ENCODE measurements at places on chromosomes 7 and 10.

DNA sequence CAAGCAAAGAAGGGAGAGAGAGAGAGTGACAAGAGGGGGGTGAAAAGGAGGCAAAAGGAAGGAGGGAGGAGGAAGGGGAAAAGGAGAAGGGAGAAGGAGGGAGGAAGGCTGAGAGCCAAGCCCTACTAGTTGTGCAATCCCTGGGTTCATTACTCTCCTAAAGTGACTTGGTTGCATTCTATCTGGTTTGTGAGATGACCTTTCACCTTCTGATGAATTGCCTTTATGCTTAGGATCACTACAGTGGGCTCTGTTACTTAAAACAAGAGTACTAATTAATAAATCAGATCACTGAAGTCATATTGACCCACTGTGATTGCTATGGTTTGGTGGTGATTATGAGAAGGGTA is 144.9 kb downstream of the KIF20B start:
- no peak for DNase-seq

- DNase-seq, result no peak
Observed at GRCh38 chr10:130901311-130902165, 410.0 kb downstream of the TCERG1L start.

DNA sequence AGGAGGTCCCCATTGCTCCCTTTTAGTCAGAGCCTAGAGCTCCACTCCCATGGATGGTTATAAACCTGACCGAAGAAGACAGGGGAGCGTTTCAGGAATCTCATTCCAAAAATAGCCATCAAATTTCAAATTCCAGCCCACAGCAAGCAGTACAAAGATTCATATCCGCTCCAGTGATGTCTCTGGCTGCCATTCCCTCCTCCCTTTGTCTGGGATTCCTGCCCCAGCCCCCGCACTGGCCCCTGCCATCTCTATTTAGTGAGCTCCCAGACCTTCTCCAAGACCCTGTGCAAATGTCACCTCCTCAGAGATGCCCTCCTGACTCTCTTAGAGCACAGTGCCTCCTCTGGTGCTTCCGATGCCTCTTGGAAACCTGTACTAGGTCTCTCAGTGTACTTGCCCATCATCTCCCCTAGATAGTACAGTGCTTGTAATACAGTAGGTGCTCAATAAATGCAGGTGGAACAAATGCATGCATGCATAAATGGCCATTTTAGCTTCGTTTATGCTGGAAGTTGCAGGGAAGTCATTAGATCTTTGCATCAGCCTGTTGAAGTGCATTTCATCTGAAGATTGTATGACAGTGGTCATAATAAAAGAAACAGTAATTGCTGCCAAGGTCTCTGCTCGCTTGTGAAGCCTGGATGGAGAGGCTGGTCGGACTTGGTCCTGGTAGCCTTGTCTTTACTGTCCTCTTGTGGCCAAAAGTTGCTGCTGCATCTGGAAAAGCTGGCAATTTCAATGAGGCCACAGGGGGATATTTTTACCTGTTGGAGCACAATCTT is 32.0 kb upstream of the HABP2 start:
- peak; percentile 22 for DNase-seq

GRCh38 chr10:70846795-70847194 is 31.0 kb downstream of the SGPL1 start:
- no peak for DNase-seq

DNA sequence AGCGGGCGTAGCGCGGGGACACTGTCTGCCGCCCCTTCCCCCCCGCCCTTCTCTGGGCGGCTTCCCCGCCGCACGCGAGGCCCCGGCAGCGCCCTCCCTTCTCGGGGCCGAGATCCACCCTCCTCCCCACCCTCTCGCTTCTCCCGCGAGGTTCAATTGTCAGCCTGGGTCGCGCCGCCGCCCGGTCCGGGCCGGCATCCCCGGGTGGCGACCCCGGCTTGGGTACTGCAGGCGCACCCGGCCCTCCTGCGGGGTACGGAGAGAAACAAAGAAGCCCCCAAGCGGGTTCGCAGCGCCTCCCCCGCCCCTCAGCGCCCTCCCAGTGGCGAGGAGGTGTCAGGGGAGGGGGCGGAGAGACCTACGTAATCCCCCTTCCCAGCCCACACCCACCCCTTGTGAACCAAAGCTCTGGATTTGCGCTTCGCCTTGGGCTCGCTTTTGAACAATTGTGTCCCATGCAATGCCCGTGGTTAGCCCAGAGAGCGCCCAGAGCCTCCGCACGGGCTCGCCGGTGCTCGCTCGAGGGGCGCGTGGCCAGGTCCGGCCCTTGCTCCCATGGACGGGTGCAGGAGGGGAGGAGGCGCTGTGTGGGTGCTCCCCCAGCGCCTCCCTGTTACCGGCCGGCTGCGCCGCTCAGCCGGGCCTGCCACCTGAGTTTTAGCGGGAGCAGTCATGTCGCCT is 634 bp downstream of the HECW1 start:
- no peak for DNase-seq

GRCh38 chr10:46227571-46227935 is 59.2 kb upstream of the ANTXRL start:
- no peak for DNase-seq

- DNase-seq, result no peak
Observed at GRCh38 chr10:53597835-53598251, 825.3 kb upstream of the MBL2 start.

DNA sequence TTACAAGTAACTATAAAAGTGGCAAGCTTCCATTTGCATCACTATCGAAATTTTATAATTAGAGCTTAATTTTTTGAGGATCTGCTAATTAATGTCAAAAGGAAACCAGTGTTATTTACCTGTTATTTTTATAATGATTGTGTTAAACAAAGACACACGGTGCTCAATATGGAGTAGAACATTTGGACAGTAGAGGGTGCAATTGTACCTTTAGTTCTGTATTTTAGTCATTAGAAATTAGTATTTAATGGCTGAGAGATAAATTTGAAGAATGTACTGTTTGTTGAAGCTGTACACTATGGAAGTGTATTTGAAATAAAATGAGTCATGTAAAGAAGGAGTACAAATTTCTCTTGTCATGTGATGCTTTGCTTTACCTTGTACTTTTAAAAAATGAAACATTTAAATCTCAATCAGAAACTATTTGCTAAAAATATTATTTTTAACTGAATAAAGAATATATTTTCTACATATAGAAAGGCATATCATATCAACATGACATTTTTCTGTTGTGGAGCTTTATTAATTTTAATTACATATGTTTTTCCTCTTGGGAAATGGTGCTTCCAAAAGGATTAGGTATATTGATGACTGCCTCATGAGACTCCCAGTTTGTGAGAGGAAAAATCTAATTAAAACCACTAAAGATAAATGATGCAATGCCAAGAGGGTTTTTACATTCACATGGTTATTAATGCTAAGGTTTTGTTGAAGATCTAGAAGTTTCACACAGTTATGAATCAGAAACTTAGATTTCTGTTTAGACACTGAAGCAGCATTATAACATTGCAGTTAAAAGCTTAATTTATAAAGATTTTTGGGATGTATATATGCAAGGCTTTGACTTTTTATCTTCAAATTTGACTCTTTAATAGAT is 10.4 kb upstream of the PRKG1 start:
- DNase-seq, result no peak

GRCh38 chr7:132030086-132030568 is 473.7 kb upstream of the PODXL start:
- DNase-seq, result no peak

- DNase-seq, result no peak
Observed at GRCh38 chr10:51074238-51075028, at the start of gene PRKG1. TSS of gene PRKG1 (plus strand) at chr10:51074487.

GRCh38 chr7:98346515-98347069 is 54.3 kb downstream of the BAIAP2L1 start:
- DNase-seq, result no peak

DNA sequence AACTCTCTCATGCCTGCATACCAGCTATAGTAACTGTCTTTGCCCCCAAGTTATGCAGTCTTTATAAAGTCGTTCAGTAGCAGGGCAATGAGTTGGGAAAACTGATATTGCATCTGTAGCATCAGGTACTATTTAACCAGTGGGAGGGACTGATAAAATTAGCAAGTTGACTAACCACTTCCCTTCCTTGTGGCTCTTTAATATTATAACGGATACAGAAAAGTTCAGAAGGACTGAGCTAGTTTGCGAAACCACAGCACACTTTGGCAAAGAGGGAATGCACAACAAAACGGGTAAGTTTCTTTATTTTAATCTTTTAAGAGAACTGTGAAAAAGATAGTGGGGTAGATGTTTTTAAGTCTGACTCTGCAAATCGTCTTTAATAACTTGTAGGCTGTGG is 205.3 kb upstream of the HDAC9 start:
- peak; percentile 16 for DNase-seq

- DNase-seq, result no peak
Observed at GRCh38 chr7:25831062-25831691, 320.8 kb upstream of the NFE2L3 start.

- peak; percentile 54 for DNase-seq
Observed at GRCh38 chr10:31490858-31491504, 172.0 kb downstream of the ZEB1 start.

DNA sequence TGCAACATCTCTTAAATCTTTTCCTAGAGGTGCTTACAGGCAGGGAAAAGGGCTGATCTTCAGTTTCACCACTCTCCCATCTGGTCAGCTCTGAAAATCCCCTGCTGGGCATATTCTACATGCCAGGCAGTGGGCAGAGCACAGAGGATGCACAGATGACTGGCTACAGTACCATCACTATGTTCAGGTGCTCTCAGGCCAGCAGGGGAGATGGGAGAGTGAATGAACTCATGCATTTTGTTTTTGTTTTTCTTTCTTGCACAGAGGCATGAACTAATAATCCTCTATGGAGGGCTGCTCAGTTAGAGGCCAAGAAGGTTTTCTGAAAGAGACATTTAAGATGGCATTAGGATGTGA is 19.3 kb downstream of the ELMO1 start:
- DNase-seq, result no peak

DNA sequence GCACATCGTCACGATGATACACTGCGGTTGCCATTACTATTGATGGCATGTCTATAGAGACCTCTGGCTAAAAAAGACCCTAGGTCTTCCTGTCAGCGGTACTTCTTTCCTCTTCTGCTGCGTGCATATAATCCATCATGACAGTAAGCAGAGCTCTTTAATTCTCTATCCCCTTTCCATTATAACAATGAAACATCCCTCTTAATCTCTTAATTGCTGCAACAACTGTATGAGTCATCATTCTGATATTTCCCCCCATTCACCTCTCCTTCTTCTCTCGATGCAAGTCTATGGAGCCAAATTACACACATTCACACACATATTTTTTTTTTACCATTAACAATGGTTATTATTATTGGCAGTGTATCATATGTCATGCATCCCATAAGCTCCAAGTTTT is 45.2 kb upstream of the AKR1E2 start:
- no peak for DNase-seq

GRCh38 chr7:3520206-3520605 is 219.2 kb downstream of the SDK1 start:
- no peak for DNase-seq

GRCh38 chr7:80135309-80136104 is 876 bp downstream of the GNAI1 start:
- peak; percentile 50 for DNase-seq

- peak; percentile 21 for DNase-seq
Observed at GRCh38 chr10:14478604-14479003, 147.9 kb upstream of the FRMD4A start.

- no peak for DNase-seq
Observed at GRCh38 chr7:712381-713138, 13.9 kb upstream of the DNAAF5 start.

DNA sequence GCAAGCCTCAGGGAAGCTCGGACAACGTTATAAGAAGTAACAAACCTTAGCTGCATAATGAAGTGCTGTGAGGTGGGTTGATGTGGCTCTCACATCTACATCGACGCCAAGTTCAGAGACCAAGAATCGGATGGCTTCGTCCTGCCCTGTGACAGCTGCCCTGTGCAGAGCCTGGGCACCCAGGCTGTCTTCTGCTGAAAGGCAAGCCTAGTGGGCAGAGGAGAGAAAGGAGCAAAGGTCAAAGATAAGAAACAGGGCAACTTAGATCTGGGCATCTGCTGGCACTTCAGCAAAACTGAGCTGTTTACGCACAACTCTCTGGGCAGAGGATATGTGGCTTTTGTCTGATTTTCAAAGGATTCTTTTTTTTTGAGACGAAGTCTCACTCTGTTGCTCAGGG is 6.7 kb downstream of the ANKRD16 start:
- DNase-seq, result no peak

DNA sequence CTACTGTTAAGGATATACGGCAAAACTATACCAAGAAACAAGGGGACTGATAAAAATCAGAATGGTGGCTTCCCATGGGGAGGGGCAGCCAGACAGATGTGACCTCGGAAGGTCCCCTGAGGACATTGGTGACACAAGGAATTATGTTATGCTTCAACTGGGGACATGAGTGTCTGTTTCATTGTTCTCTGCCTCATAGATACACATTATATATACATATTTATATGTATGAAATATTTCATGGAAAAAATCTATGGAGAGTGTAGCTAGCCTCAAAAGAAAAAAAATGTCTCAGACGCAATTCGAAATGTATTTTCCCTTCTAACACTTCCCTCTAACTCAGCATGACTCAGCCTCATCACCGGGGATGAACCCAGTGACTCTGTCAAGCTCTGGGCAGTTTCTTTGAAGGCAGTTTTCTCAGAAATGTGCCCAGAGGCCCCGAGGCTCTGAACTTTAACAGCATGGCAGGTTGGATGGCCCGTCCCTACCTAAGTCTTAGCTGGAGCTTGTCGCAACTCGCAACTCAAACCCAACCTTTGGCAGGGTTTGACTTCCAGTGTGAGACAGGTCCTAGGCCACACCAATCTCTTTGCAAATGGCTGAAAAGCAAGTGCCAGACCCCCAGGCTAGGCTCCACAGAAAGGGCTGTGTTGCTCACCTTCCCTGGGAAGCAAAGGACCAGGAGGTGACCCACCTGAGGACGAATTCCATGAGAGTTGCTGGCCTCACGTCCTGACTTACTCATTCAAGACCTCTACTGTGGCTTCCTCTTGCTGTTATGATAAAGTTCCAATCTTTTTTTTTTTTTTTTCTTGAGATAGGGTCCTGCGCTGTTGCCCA is 86.9 kb downstream of the CARD11 start:
- DNase-seq, result no peak

DNA sequence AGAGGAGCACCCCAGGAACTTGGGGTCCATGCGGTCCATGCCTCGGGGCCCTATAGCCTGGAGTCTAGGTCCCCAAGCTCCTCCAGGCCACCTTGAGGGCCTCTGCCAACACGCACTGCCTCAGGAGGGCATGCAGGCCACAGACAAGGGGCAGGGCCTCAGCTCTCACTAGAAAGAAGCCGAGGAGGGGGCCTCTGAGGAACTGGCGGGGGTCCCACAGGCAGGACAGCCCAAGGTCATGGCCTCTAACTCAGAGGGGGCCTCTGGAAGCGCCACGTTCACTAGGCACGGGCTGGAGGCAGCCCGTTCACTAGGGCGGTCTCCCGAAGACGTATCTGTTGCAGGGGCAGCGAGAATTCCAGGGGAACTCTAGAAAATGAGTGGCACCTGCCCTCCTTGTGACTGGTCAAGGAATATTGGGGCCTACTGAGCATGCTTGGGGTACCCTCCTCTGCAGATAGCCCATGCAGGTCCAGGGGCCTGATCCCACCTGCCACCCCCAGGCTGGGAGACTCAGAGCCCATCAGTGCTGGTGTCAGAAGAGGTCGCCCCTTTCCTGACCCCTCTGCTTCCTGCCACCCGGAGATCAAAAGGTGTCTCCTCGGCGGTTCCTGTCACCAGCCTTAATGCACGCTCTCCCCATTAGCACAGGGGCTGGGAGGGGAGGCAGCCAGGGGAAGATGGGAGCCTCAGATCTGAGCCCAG is 86.7 kb upstream of the RET start:
- no peak for DNase-seq

GRCh38 chr10:86257683-86258082 is 108.9 kb downstream of the GRID1 start:
- no peak for DNase-seq

- no peak for DNase-seq
Observed at GRCh38 chr7:131251371-131251770, 76.3 kb upstream of the MKLN1 start.

GRCh38 chr10:133475821-133476640 is 22.3 kb downstream of the SCART1 start:
- DNase-seq, result peak; percentile 13
